ENCODE measurements at places on chromosomes 1 and 21. TPM values are rescaled to one million over a fixed set of nuclear protein-coding genes. Genes with fewer than 3 reads are reported as not detected.

DNA sequence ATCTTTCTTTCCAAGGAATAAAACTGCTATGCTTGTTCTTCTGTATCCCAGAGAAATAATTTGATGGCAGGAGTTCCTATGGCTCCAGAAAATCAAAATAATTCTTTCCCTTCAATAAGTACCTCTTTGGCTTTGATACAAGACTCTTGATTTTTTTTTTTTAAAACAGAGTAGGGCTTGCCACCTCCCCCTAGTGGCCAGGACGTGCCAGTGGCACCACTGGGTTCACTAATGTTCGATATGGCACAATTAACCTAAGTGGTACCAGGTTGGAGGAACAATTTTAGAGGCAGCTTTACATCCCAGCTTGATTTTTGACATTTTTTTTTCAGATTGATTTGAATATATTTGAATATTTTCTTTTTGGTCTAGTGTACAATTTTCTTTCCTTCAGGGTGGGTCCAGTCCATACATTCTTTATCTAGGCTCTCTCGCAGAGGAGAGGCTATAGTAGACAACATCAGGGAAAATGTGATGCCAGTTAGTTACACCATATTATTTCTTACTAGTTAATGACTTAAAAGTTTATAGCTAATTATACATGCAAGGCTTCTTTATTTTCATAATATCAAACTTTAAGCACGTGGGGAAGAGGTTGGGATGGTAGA, 330.9 kb downstream of the S1PR1 start:
- DNase-seq, result no peak

GRCh38 chr1:16209847-16210407, 2.5 kb downstream of the ARHGEF19 start:
- DNase-seq, result no peak

- DNase-seq, result no peak
Observed at GRCh38 chr1:245684571-245684970, 529.8 kb downstream of the KIF26B start.

- no peak for DNase-seq
Observed at GRCh38 chr1:64539289-64539688, 69.4 kb downstream of the CACHD1 start.

The SLAMF8 gene
- total RNA-seq, result 0.69 TPM

The KRTAP19-3 gene
- not detected for total RNA-seq

GRCh38 chr1:40024671-40025070, 15.9 kb upstream of the CAP1 start:
- DNase-seq, result no peak

The HSD3B1 gene
- total RNA-seq, result not detected

DNA sequence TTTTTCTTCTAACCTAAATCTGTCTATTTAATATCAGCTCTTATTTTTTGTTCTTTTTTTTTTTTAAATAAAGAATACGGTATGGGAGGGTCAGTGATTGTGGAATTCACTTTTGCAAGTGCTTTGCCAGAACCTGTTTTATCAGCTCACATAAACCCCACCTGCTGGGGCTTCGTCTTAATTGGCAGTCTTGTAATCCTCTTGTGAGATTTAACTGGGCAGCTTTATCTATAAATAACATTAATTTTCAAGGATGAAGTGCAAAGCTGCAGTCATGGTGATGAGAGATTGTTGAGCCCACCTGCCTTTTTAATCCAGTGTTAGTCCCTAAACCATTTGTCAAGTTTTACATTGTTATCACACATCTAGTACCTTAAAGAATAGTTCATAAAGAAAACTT, 18.2 kb upstream of the PDC start:
- DNase-seq, result no peak
